Osteoblast (primary cell): ENCODE measurements at places on chromosomes 7 and 10. TPM values are rescaled to one million over a fixed set of nuclear protein-coding genes. Genes with fewer than 3 reads are reported as not detected.

ZNF736 gene
- total RNA-seq = 12.7 and 14.4 TPM in 2 replicates

DNA sequence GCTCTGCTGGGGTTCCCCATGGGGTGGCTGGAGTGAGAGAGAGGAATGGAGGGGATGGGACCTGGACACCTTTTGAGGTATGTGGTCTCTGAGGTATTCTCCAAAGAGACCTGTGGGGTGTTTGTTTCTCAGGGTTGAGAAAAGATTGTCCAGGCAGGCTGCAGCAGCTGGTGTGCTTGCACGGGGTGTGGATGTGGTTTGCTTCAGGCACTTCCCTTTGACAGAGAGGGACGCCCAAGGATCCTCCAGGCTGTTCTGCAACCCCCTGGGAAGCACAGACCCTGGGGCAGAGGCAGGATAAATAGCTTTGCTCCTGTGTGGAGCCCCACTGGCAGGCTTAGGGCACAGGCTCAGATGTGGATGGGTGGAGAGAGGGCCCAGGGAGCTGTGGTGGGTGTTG lies 115.1 kb upstream of the AGK start:
- no peak overlapping the region for H3K4me3 ChIP-seq
- DNase-seq = no peak
- no peak overlapping the region for H3K27ac ChIP-seq
- no peaks in the 10 kb centered on the region for H3K27me3 ChIP-seq
- no peaks in the 10 kb centered on the region for H3K36me3 ChIP-seq
- H3K4me1 ChIP-seq = no peaks in the 10 kb centered on the region

GRCh38 chr7:87310790-87311419 lies 34.6 kb upstream of the CROT start:
- H3K4me1 ChIP-seq = no peaks in the 10 kb centered on the region
- H3K36me3 ChIP-seq = no peaks in the 10 kb centered on the region
- no peak for DNase-seq
- H3K4me3 ChIP-seq = no peak overlapping the region
- no peak overlapping the region for H3K27ac ChIP-seq
- H3K27me3 ChIP-seq = no peaks in the 10 kb centered on the region

GRCh38 chr10:70656489-70656888 lies 15.8 kb upstream of the ADAMTS14 start:
- H3K27ac ChIP-seq = peak overlapping the region; percentile 99
- H3K4me1 ChIP-seq = peaks cover 32% of the 10 kb centered on the region
- H3K36me3 ChIP-seq = no peaks in the 10 kb centered on the region
- no peaks in the 10 kb centered on the region for H3K27me3 ChIP-seq

DNA sequence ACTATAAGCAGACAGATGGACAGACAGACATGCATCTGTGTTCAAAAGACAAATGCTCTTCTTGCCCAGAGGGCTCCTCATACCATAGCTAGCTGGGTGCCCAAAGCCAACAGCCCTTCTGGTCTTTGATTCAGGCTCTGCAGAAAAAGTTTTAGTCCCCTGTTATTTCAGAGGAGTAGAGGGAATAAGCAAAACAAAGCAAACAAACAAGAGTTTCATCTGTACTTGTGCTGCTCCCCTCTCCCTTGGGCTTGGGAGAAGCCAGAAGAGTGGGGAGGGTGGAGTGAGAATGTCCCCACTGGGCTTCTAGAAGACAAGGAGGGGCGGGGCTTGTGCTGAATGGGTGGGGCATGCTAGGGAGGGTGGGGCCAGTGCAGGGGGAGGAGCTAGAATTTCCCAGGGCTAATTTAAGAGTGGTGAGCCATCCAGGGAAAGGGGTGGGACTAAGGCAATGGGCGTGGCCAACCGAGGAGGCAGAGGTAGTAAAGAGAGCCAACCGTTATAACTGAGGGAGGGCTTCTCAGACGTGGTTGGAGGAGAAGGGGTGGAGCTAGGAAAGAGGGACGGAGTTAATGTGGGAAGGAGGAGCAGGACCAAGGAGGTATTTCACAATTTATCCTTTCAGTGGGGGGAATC lies 101.2 kb upstream of the MGMT start:
- no peak overlapping the region for H3K27ac ChIP-seq
- no peaks in the 10 kb centered on the region for H3K36me3 ChIP-seq
- no peaks in the 10 kb centered on the region for H3K4me1 ChIP-seq
- H3K27me3 ChIP-seq = no peaks in the 10 kb centered on the region
- DNase-seq = no peak
- no peak overlapping the region for H3K4me3 ChIP-seq

DNA sequence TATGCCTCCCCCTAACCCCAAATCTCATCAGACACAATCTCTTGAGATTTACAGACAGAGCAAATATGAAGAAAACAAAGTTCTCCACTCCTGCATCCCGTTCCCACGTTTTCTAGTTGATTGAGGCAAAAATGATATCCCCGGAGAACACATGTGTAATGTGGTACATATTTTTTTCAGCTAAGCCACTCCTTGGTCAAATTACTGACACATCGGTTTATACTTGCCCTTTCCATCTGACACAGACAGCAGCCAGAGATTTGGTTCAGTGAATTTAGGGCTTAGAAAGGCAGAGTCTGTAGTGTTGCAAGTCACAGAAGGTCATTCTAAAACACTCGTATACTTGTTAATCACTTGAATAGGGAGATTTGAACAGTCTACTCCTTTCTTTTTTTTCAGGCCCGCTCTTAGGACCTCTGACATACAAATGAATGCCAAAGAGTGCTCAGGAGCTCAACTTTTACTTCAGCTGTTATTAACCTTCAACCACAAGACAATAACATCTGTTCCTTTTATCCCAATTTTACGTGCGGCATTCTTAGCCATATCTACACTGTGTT lies 1.8 kb upstream of the DDX50 start:
- no peaks in the 10 kb centered on the region for H3K36me3 ChIP-seq
- no peaks in the 10 kb centered on the region for H3K27me3 ChIP-seq
- no peak overlapping the region for H3K4me3 ChIP-seq
- no peak overlapping the region for H3K27ac ChIP-seq
- peaks cover 19% of the 10 kb centered on the region for H3K4me1 ChIP-seq
